IMR-90 (cell line): ENCODE measurements at places on chromosomes 1 and 21.

GRCh38 chr1:6249739-6250689 lies 6.0 kb downstream of the HES3 start:
- no peak for DNase-seq

DNA sequence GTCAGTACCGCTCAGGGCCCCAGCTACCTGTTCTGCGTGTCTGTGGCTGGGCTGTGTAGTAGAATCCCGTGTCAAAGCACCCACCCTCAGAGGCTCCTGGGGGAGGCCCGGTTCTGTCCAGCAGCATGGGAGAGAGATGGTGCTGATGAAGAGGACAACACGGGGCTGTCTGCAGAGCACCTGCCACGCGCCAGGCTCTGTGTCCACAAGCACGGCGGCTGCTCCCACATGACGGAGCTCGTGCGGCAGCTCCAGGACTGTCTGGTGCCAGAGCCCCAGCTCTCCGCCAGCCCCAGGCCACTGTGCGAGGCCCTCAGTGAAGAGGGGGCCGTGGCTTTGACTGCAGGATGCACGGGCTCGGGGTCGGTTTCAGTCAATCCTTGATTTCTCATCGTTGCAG lies 42.0 kb upstream of the TSPEAR start:
- DNase-seq, result no peak

GRCh38 chr1:234525099-234525799 lies 46.3 kb upstream of the TARBP1 start:
- no peak for DNase-seq

- no peak for DNase-seq
Measured at GRCh38 chr1:200042119-200042551, 14.6 kb downstream of the NR5A2 start.

DNA sequence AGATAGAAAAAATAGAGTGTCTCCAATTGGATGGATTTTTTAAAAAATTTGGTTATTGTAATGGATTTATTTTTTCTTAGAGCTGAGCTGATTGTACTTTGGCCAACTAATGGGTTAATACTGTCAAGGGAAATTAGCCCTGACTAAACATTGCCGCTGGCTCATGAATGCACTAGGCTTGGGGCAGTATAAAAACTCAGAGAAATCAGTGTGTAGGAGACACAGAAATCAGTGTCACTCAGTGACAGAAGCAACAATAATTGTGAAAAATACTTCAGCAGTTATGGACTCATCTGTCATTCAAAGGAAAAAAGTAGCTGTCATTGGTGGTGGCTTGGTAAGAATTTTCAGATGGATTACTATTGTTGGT lies at the start of gene KMO:
Gene KMO, plus strand, starts transcription at position 217 of the 370 bp plus-strand sequence. Its CDS starts 67 bp downstream, at position 284.
- peak; percentile 3 for DNase-seq

DNA sequence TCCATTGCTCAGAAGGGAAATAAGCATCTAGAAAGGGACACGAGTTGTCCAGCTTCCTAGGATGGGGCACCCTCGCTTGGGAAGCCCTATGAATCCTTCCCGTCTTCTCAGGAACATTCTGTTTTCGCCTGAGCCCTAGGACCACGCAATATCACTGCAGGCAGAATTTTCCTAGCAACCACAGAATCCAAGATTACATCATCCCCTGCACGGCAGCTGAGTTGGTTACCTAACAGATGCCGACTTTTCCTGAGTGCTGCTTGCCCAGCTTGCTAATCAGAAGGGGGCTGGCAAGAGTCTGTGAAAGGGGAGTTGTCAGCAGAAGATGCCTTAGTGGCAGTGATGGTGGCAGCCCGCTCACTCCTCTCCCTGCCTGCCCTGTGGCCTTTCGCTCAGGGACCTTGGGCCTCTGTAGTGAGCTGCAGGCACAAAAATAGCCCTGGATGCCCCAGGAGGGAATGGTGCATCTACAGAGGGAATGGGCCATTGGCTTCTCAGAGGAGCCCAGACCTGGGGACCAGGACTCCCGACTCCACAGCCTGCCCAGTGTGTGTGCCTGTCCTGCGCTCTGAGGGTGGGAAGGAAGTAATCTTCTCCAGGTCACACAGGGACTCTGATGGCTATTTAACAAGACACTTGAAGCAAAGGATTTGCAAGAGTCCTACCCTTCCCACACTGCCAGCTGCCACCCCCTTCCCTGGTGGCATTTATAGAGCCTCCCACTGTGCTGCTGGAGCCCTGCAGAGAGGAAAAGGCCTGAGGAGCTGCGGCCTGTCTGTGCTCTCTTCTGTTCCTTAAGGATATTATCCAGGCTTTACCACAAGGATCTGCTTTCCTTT lies 28.9 kb upstream of the CLSTN1 start:
- peak; percentile 59 for DNase-seq

DNA sequence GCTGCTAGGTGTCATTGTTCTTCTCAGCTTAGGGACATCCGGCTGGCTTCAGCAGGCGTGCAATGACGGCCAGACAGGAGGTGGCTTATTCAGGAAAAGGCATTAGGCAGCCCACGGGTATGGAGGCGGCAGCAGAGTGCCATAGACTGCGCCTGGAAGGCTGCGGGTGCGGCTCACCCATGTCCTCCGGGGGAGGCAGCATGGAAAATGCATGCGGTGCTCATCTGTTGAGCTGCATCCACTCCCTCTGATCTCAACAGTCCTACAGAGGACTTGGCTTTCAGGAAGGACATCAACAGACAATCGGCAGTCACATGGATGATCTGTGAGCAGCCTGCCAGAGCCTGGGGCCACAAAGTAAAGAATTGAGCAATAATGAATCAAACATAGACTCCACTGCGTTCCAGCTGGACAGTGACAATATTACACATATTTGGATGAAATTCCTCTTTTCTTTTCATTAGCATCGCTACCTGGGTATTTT lies 42.9 kb downstream of the UMODL1 start:
- no peak for DNase-seq

- DNase-seq, result no peak
Measured at GRCh38 chr1:227540170-227541098, 22.9 kb upstream of the ZNF678 start.

GRCh38 chr1:77385551-77385950 lies 103.7 kb downstream of the AK5 start:
- peak; percentile 30 for DNase-seq

- no peak for DNase-seq
Measured at GRCh38 chr1:233735847-233736246, 121.9 kb downstream of the KCNK1 start.

DNA sequence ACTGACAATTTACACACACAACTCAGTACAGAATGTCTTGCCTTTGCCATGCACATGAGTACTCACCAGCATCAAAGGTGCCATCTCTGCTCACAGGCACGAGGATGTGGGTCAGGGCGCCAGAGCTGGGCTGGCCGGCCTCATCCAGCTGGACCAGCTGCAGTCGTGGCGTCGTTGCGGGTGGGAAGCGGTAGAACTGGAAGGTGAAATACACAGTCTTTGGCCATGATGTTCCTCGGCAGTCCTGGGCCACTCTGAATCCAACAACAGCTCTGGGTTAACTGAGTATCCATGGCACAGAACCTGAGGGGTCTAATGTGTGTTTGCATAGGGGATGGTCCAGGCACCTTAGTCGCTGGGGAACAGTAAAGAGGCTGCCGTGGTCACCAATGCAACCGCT lies 87.7 kb downstream of the NPHP4 start:
- DNase-seq, result no peak

DNA sequence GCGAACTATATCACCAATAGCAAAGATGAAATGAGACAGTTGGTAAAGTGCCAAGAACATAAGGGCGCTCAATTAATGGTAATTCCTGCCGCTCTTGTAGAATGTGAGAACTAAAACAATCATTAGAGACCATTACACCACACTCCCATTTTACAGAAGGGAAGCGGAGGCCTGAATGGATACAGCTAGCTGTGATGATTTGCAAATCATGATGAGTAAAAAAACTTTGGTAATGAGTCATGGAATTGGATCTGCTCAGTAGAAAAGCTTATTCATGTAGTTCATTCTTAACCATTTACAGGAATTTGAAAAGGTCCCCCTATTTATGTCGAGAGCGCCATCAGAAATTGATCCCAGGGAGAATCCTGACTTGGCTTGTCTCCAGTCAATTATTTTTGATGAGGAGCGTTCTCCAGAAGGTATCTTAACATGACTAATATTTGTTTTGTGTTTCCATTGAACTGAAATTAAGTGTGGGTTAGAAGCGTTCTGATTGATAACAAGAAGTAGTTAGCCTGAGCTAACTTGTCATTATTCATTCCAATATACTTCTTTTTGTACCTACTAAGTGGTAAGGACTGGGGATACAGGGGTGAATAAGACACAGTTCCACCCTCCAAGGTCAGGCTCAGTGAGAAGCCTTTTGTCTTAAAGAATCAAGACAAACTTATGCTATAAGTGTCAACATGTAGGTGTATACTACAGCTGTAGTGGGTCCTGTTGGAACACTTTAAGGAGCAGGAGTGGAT lies 812 bp downstream of the TTC4 start:
- peak; percentile 81 for DNase-seq

GRCh38 chr21:24023936-24024335 lies 1583.3 kb downstream of the MRPL39 start:
- no peak for DNase-seq

DNA sequence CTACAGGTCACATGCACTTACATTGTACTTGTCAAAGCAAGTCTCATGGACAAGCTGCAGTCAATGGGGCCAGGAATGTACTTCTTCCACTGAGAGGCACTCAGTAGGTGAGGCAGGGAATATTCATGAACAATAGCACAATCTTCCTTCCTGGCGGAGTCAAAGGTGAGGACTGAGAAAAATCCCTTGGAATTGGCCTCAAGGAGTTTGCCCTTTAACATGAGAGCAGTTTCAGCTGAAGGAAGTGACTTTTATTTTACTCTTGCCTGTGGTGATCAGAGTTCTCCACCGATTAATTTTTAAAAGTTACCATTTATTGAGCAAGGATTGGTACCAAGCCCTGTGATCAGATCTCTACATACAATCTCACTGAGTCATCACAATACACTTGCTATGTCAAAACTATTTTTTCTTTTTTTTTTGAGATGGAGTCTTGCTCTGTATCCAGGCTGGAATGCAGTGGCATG lies 11.2 kb upstream of the AK2 start:
- DNase-seq, result peak; percentile 44

DNA sequence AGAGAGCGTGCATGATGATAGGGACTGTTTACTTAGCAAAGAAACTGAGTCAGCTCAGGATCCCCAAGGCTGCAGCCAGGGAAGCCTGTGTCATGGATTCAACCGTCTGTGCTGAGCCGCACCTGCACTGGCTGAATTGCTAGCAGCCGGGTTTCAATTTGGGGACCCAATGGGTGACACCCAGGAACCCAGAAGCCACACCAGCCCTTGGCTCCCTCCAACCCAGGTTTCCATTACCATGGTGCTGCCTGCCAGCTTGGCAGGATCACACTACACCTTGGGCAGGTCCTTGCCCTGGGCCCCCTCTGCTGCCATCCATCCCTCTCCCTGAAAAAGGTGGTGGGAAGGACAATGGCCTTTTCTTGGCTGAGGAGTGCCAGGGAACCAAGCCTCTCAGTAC lies 64.0 kb upstream of the CLDN14 start:
- no peak for DNase-seq

GRCh38 chr1:247639381-247639981 lies 34.1 kb downstream of the OR2G3 start:
- peak; percentile 4 for DNase-seq

DNA sequence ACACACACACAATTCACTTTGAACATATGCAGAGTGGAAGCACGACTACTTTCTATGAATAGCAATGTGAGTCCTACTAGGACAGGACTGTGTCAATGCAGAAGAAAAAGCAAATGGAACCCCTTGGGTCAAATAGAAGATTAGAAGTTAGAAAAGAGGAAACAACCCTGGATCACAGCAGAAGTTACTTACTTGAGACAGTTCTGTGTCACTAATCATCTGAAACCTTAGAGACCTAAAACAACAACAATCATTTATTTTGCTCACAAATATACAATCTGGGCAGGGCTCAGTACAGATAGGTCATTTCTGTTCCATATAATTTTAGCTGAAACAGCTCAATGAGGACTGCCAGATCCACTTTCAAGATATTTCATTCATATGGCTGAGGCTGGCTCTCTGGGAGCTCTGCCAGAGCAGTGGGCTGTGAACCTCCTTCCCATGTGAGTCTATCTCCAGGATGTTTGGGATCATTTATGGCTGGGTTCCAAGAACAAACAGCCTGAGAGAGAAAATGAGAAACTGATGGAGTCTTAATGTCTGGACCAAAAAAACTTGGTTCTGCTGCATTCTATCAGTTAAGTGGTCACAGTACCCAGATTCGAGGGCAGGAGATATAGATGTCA lies 42.5 kb upstream of the IL10 start:
- DNase-seq, result peak; percentile 79

DNA sequence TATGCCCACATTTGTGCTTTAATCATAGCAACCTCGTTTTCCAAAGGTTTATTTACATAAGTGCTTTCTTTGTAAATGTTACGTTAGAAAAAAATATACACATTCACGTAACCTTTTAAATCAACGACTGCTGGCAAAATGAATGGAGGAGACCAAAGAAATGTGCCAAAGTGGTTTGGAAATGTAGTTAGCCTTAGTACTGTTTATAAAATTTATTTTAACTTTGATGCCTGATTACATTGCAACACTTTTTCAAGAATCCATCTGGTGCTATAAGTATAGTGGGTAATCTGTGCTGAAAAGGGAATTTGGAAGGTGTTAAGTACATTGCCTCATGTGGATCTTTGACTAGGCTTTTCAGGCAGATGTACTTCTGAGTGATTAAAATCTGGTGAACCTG lies 108.9 kb downstream of the IFI44 start:
- peak; percentile 17 for DNase-seq

DNA sequence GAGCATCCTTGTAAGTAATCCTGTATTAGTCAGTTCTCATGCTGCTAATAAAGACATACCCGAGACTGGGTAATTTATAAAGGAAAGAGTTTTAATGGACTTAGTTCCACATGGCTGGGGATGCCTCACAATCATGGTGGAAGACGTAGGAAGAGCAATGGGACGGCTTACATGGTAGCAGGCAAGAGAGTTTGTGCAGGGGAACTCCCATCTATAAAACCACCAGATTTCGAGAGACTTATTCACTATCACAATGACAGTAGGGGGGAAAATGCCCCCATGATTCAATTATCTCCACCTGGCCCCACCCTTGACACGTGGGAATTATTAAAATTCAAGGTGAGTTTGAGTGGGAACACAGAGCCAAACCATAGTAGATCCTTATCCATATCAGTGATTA lies 124.7 kb downstream of the HIVEP3 start:
- no peak for DNase-seq

- DNase-seq, result peak; percentile 33
Measured at GRCh38 chr21:35414507-35415139, 365.5 kb upstream of the RUNX1 start.

DNA sequence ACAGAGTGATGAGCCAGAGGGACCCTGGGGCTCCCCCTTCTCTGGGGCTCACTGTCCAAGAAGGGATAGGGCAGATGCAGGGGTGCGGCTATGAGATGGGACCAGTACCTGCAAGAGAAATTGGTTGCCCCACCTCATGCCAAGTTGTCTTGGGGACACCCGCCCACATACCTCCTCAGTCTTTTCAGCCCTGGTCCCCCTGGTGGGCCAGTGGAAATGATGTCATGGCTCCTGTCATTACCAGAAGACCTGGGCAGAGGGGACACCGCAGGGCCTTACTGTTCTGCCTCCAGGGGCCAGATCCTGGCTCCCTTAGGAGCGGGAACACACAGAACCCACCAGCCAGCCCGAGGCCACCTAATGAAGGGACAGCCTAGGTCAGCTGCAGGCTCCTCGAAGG lies 63.2 kb downstream of the CDK18 start:
- DNase-seq, result no peak

GRCh38 chr1:23913212-23913880 lies at the start of gene CNR2:
Gene CNR2 (minus strand): TSS chr1:23913362. CDS start chr1:23875617, 37,745 bp downstream.
- DNase-seq, result no peak
